ENCODE measurements at places on chromosomes 5 and 9. TPM values are rescaled to one million over a fixed set of nuclear protein-coding genes. Genes with fewer than 3 reads are reported as not detected.

IL13 gene
- total RNA-seq = not detected

IL17B gene
- 0.50 TPM for total RNA-seq

TESK1 gene
- total RNA-seq = 22.7 TPM

PHYHD1 gene
- 2.5 TPM for total RNA-seq

CA9 gene
- 0.50 TPM for total RNA-seq

TAF11L10 gene
- total RNA-seq = not detected

STK32A gene
- total RNA-seq = 2.7 TPM

CCNI2 gene
- not detected for total RNA-seq

SURF6 gene
- total RNA-seq = 27.2 TPM

ANKDD1B gene
- total RNA-seq = 1.7 TPM
